ENCODE measurements at places on chromosomes 5 and 9. TPM values are rescaled to one million over a fixed set of nuclear protein-coding genes. Genes with fewer than 3 reads are reported as not detected.

Gene TOR2A
- 27.5 TPM for total RNA-seq

Gene TMEM174
- total RNA-seq = not detected

Gene AKNA
- total RNA-seq = 32.6 TPM

Gene TMEM245
- 26.5 TPM for total RNA-seq

Gene IRX2
- total RNA-seq = 60.7 TPM

Gene BARHL1
- total RNA-seq = not detected

Gene HRCT1
- total RNA-seq = not detected

Gene GARIN3
- total RNA-seq = not detected

Gene ACTBL2
- not detected for total RNA-seq

Gene LHX3
- total RNA-seq = 0.81 TPM

Gene SLCO6A1
- total RNA-seq = 1.6 TPM

Gene SURF6
- total RNA-seq = 15.0 TPM

Gene PCAT7
- 16.4 TPM for total RNA-seq

Gene BAAT
- 0.54 TPM for total RNA-seq

Gene LCN1
- not detected for total RNA-seq

Gene PCDHA7
- 22.9 TPM for total RNA-seq

Gene LRRC26
- total RNA-seq = 0.98 TPM

Gene TLX3
- total RNA-seq = 161 TPM

Gene CDH10
- 3.0 TPM for total RNA-seq

Gene FAM169A
- 9.5 TPM for total RNA-seq

Gene TAF1L
- not detected for total RNA-seq

Gene ANKRD18B
- total RNA-seq = 5.0 TPM

Gene PCDHA9
- total RNA-seq = 18.9 TPM

Gene ARL10
- total RNA-seq = 34.7 TPM

Gene C9
- total RNA-seq = not detected

Gene ZDHHC11
- 73.0 TPM for total RNA-seq

Gene GABRB2
- not detected for total RNA-seq

Gene PCDHGC4
- 6.7 TPM for total RNA-seq

Gene NPR3
- not detected for total RNA-seq

Gene OTP
- total RNA-seq = 0.17 TPM

Gene PCDHGC3
- 40.1 TPM for total RNA-seq

Gene GPR151
- total RNA-seq = not detected

Gene CBY3
- total RNA-seq = not detected

Gene C7
- not detected for total RNA-seq

Gene JAK2
- 5.8 TPM for total RNA-seq

Gene P4HA2
- total RNA-seq = 26.6 TPM

Gene TMEM252
- not detected for total RNA-seq

Gene SPATA31C1
- total RNA-seq = not detected

Gene S1PR3
- total RNA-seq = 2.9 TPM

Gene CARD9
- 4.1 TPM for total RNA-seq

All from glutamatergic neuron (in vitro differentiated cells).